ENCODE measurements at places on chromosomes 7 and 10.
A peak's percentile ranks its signal among the peaks of the same experiment; 100 is the strongest.

DNA sequence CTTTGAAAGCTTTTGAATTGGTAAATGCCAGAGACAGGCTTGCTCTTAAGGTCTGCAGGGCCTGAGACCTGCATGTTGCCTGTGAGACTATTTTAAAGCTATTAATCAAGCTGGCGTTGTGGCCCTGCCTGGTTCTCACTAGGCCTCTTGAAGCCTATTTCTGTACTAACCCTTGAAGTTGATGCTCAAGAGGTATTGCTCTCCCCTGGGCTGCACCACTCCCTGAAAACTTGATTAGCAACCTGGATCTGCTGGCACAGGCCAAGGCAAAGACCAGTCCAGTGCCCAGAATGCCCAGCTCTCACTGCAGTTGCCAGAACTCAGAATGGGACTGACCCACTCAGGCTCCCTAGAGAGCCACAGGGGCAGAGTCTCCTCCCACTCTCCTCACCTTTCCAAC is 220.0 kb upstream of the MEOX2 start:
- DNase-seq, result no peak

GRCh38 chr10:119297207-119297968 is 90.0 kb downstream of the GRK5 start:
- DNase-seq, result no peak

- no peak for DNase-seq
These were observed 27.1 kb downstream of the PRF1 start for GRCh38 chr10:70575486-70575873.

DNA sequence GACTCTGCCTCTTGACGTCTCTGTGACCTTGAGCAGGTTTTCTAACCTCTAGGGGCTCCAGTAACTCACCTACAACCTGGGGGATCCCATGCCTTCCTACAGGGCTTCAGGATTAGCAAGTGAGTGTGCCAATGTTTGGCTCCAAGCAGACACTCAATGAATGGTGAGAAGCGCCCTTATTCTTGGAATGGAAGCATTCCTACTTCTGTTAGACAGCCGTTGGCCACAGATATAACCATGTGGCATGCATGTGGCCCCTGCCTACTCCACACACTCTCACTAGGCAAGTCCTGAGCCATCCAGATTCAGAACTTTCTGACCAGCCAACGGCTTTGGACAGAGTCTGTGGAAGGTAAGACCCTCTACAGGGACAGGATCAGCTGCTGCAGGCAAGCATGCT is 108.9 kb upstream of the LYZL2 start:
- DNase-seq, result no peak

DNA sequence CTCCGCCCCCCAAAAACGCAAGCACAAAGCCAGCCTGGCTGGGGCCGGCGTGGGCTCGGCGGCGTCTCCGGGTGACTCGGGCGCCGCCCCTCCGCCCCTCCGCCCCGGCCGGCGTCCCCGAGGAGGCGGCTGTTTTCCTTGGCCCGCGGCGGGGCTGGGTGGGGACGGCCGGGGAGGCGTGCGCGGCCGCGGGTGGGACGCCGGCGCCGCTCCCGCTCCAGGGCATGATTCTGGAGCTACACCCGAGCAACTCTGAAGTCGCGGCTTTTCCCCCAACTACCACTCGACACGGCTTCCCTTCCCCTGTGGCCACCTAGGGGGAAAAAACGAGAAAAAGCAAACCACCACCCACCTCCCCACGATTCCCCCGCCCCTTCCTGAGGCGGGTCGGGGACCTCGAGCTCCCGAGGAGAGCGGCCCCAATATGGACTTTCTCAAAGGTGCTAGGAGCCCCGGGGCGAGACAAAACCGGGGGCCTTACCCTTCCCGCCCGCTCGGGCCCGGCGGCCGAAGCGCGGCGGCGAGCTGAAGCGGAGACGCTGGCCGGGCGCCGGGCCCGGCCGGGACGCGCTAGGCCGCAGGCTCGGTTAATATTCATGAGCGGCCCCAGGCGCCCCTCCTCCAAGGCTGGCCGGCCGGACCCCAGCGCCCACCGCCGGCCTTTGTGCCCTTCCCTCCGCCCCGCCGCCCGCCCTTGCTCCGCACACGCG is 856 bp downstream of the ARHGAP21 start:
- peak; percentile 80 for DNase-seq

DNA sequence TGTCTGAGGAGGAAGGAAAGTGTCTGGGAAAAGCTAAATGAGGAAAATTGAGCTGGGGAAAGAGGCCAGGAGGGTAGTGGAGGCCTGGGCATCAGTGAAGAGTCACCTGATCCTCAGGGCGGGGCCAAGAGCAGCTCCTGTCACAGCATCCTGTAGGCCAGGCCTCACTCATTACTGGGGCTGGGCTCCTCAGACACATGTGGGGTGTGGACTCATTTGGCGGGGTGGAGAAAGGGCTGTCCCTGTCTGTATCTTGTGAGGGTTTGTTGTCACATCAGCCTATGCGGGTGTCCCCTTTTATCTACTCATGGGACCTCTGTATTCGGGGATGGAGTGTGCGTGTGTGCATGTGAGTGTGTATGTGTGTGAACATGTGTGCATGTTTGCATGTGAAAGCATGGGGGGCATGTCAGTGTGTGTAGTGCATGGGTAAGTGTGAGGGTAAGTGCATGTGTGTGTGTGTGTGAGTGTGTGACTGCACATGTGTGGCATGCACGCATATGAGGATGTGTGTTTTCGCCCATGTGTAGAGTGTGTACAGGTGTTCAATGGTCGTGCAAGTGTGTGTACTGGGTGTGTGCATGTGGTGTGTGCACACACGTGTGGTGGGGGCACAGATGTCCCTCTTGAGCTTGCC is 67.8 kb downstream of the RAMP3 start:
- DNase-seq, result no peak

- DNase-seq, result no peak
These were observed 479 bp downstream of the PNPLA8 start for GRCh38 chr7:108525327-108525984.

- no peak for DNase-seq
These were observed 15.0 kb upstream of the STEAP4 start for GRCh38 chr7:88321694-88322093.

- DNase-seq, result no peak
These were observed 466.5 kb upstream of the NRP1 start for GRCh38 chr10:33800986-33801385.

DNA sequence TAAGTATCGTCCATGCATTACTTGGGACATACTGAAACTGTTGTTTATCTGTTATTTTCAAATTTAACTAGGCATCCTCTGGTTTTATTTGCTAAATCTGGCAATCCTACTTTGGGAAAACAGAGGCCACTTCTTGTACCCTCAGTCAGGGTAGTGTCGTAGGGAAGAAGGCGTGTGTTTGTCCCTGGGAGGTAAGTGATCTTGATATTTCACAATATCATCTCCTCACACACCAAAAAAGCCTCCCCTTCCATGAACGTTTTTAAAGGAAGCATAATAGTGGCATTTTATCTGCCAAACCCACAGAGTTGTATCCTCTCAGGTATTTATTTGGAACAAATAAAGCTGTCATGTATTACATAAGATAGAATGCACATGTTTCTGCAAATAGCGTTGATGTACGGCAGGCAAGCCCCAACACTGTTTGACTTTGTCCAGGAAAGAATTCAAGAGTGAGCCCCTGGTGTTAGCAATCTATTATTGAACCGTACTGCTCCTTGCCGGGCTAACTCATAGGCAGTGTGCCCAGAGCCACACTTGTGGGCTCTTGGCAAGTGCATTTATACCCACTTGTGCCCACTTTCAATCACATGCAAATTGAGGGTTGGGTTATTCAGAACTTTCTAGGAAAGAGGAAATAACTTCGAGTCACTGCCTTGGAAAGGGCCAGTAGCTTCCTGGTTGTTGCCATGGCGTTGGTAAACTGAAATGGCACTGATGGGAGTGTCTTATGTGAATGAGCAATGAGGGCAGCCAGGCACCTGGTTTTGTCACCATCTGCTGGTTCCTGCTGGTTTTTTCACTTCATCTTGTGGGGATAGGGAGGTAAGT is 266.0 kb downstream of the USP6NL start:
- DNase-seq, result peak; percentile 42

GRCh38 chr10:103145046-103145445 is 48.0 kb downstream of the NT5C2 start:
- DNase-seq, result no peak

DNA sequence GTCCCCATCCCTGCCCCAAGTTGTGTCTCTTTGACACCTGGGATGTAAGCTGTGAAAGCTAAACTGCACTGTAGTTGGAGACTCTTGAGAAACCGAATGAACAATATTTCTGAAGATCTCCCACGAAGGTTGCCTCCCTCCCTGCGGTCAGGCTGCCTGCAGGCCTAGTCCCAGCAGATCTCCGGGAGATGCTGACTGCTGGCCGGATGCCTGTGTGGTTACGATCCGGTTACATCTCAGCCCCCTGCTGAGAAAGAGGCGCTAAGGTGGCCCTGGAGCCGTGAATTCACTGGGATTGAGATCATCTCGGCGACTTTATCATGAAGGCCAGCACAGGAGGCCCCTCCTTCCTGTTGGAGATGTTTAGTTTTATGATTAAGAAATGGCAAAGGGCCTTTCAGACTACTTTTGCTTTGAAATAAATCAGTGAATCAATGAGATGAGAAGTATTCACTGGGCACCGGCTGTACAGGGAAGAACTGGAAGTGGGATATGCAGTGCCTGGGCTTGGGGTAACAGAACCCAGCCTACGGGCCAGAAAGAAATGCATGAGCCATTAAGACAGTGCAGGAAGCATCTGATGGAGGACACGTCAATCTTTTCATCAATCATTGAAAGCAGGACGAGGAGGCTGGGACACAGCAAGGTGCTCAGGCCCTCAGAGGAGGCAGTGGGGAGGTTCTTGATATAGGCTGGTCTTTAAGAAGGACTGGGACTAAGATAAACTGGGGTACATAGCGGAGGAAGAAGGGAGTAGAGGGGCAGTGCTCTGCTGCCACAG is 177.6 kb downstream of the PRKAG2 start:
- DNase-seq, result no peak

GRCh38 chr10:62625484-62625883 is 179.0 kb upstream of the ADO start:
- DNase-seq, result no peak

DNA sequence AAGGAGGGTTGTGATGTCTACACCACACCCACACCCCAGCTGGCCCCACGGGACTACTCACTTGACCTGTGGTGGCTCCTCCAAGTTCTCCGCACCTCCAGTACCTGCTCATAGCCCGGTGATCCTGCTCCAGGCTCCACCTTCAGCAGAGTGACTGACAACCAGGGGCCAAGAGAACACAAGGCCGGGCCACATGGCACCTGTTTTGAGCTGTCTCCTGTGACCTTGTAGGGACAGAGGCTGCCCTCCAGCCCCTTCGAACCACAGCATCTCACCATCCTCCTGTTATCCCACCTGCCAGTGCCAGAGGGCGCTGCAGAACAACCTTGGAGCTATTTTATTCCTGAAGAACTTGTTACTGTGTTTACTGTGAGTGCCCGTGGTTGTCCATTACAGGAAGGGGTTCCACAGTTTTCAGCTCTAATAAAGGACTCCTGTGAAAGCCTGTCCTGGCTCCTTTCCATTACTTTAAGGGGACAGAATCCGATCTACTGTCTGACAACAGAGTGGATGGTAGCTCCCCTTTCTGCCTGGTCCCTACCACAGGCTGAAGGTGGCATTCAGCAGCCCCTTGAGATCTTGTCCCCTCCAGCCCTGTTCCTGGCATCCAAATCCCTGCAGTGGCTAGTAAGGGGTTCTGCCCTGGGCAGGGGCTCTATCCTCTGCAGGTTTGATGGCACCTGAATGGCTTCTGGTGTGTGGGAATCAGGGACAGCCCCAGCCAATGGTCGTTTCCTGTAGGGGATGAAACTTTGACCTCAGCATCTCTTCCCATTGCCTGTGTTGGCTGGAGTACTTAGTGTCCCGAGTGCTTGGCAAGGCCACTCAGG is 50.8 kb downstream of the C10orf120 start:
- peak; percentile 57 for DNase-seq

GRCh38 chr10:62037890-62038608 is 136.6 kb downstream of the ARID5B start:
- DNase-seq, result no peak

GRCh38 chr7:99030951-99031350 is 113.0 kb downstream of the SMURF1 start:
- DNase-seq, result no peak

DNA sequence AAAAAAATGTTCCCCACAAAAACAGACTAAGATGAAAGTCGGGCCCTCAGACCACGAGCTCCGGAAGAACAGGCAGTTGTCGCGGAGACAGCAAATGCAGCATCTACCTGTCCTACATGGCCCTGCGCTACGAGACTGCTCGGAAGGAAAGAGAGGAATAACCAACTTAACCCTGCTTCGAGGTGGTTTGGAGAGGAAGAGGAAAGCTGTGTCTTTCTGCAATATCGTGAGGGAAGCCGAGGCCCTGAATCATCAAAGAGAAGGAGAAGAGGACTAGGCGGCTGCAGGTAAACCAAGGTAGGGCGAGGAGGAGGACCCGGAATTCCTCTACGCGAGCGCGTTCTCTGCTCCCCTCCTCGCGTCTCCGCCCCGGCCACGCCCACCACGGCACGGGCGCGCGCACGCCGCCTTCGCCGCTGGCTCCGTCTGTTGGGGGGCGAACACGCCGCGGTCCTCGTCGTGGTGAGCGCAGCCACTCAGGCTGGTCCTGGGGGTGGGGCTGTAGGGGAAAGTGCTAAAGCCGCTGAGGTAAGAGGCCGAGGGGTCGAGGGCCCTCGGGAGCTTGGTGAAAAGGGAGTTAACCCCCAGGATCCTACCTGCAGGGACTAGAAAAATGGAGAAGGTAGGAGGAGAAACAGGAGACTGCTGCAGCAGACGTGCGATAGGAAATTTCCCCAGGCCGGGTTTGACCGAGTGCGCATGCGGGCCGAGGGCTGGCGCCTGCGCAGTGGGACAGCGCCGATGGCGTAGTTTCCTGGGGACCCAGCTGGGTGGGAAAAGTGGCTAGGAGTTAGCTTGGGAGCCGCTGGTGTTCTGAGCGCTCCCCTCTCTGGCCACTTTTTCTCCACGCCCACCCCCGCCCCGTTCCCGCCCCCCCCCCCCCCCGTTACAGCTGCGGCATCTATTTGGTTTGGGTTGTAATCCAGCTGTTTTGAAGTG is at the start of the genes ANAPC16 and ASCC1:
Gene ANAPC16, plus strand, starts transcription at position 402 of the 939 bp plus-strand sequence. CDS start 7,903 bp downstream, outside the sequence.
Gene ASCC1, minus strand, starts transcription at position 666 of the 939 bp plus-strand sequence. CDS start 2,978 bp downstream, outside the sequence.
- peak; percentile 97 for DNase-seq

DNA sequence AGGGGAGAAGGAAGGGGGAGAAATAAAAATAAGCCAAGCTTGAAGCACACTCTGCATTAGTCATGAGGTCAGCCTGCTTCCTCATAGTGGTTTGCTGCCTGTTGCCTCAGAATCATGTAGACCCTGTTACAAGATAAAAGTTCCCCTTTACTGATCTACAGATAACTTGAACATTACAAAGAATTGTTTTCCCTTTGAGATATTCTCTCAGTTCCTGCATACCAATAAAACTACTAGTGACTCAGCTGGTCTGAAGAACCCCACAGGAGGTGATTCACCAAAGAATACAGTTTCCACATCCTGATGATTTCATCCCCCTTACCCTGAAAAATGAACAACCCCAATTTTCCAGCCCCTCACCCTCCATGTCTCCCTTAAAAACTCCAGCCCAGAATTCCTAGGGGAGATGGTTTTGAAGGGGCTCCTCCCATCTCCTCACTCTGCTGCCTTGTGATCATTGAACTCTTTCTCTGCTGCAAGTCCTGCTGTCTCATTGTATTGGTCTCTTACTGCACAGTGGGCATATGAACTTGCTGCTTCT is 31.5 kb upstream of the NRP1 start:
- DNase-seq, result no peak

- DNase-seq, result no peak
These were observed 35.9 kb upstream of the CCSER2 start for GRCh38 chr10:84292502-84292901.

All from right forelimb (tissue), 1 donor.